ENCODE measurements at places on chromosomes 6 and 20. TPM values are rescaled to one million over a fixed set of nuclear protein-coding genes. Genes with fewer than 3 reads are reported as not detected.

DNA sequence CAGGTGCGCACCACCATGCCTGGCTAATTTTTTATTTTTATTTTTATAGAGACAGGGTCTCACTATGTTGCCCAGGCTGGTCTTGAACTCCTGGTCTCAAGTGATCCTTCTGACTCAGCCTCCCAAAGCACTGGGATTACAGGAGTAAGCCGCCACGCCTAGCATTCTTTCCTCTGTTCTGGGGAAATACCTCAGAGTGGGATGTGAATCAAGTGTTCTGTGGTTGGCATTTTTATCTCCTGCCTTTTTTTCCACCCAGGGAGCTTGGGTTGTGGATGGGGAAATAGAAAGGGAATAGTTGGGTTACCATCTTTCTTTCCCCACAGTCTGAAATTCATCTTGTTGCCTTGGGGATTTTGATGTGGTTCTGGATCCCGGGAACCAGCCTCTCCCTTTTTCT is 24.1 kb downstream of the TFAP2C start:
- ATAC-seq, result no peak

DNA sequence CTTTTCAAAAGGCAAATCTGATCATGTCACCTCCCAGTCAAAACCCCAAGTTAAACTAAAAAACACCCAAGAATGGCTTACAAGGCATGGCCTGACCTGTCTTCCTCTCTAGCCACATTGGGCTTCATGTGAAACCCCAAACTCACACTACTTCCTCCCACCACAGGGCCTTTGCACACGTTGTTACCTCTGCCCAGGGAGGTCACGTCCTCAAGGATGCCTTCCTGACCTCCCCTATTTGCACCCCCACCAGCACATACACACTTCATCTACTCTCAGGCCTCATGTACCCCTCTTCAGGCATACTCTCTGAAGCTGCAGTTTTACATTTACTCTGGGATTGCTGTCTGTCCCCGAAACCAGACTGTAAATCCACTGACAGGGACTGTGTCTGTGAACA is 6.1 kb downstream of the EZR start:
- no peak for ATAC-seq

- no peak for ATAC-seq
Measured at GRCh38 chr6:152316024-152316423, 321.1 kb downstream of the SYNE1 start.

- no peak for ATAC-seq
Measured at GRCh38 chr6:12543953-12544352, 172.6 kb upstream of the PHACTR1 start.

MLIP gene
- total RNA-seq, result 0.66 TPM

B3GAT2 gene
- total RNA-seq, result 1.0 TPM

- ATAC-seq, result no peak
Measured at GRCh38 chr20:8601542-8601912, 467.4 kb upstream of the PLCB4 start.

DNA sequence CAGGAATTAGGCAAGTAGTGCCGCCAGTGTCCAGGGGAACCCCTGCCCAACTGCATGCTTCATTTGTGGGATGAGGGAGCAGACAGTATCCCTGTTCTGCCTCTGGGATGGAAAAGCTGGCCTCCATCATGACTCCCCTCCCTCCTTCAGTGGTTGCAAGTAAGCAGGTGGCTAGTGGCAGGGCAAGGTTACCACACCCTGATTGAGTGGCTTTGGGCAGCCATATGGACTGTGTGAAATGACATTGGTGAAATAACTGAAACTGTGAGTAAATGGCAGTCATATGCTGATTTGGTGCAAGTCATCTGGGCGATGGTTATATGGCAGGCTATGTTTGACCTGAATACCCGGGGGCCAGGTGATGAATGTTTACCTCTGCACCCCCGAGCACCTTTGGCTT is 33.0 kb downstream of the HDDC2 start:
- ATAC-seq, result no peak

SPINT4 gene
- total RNA-seq, result not detected

GRCh38 chr20:61340157-61340556 is 88.1 kb downstream of the CDH4 start:
- no peak for ATAC-seq

DNA sequence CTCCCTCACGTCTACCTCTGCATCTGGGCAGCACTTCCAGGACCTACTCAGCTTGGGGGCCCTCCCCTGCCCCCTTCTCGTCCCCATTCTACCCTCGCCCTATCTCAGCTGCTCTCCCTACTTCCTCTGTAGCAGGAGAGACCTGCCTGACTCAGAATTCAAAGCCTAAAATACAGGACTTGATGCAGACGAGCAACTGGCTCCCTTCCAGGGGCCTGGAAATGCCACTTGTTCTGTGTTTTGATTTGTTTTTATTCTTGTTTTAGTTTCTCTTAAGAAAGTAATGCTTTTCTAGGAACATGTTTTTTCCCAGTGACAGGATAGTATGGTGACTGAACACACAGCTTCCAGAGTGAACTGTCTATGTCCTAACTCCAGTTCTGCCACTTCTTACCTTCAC is 320.4 kb upstream of the CDH4 start:
- no peak for ATAC-seq

DNA sequence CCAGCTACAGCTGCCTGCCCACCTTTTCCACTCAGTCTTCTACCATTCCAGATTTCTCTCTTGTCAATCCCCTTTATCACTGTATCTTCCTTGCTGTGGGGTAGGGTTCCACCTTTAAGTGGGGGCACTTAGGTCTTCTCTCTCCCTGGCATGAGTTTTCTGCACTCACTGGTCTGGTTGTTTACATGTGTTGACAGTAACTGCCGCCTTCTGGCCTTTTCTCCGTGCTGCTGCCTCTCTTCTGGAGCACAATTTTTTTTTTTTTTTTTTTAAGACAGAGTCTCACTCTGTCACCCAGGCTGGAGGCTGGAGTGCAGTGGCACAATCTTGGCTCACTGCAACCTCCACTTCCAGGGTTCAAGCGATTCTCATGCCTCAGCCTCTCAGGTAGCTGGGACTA is 12.0 kb downstream of the RNF114 start:
- ATAC-seq, result no peak

DNA sequence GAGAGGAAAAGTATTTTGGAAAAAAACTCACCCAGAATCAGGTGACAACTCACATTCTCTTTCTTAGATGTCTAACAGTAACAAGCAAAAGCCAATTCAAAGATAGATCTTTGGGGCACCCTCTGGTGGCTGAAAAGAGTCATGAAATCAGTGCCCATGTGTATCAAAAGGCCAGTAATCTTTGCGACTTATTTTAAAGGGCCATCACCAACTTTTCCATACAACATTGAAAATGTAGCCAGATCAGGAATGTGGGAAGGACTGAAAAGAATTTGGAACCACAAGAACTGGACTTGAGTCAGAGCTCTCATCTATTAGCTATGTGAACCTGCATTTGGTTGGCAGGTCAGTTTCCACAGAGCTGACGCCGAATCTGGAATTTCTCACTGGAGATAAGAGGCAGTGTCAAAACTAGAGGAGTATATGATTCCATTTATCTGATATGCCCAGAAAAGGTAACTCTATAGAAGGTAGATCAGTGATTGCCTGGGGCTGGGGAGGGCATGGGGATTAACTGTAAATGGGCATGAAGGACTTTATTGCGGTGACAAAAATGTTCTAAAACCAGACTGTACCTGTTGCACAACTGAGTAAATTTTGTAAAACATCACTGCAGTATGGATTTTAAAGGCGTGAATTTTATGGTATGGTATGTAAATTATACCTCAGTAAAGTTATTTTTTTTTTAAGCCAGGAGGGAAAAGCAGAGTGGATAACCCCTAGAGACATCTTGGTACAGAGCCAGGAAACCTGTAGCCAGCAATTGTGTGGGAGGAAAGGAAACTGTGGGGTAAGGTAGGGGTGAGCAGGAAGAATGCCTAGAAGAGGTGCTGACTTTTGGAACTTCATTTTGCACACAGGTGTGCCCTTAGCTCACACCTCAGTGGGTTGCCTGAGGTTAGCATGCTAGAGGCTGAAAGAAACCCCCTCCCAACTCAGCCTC is 117.1 kb upstream of the ASF1A start:
- peak; percentile 63 for ATAC-seq

- peak; percentile 89 for ATAC-seq
Measured at GRCh38 chr20:52191132-52191915, at the start of gene ZFP64. Gene ZFP64, minus strand, starts transcription at chr20:52191779. Its CDS starts 143 bp downstream, at chr20:52191636.

GRCh38 chr6:13425943-13426931 is 61.2 kb downstream of the GFOD1 start:
- no peak for ATAC-seq

DNA sequence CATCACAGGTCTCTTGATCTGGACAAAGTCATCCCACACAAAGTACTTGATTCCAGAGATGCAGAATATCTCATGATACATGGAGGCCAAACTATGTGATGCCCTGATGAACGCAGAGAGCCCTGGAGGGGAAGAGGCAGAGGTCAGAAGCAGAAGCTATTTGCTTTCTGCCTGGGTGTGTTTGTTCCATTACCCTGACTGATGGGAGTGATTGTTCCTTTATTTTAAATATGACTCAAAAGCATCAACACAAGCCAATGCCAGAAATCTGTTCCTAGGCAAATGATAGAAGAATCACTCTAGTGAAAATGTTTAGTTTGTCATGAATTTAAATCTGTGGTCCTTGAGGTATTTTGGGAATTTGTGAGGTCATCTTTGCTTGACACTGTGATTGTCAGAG is 54.7 kb upstream of the GGTLC1 start:
- peak; percentile 23 for ATAC-seq

CHRNA4 gene
- total RNA-seq, result 15.7 TPM

SLC17A3 gene
- total RNA-seq, result not detected

PROKR2 gene
- total RNA-seq, result not detected

FKBP1C gene
- 0.25 TPM for total RNA-seq

DDX43 gene
- not detected for total RNA-seq

REM1 gene
- total RNA-seq, result 0.11 TPM

DNA sequence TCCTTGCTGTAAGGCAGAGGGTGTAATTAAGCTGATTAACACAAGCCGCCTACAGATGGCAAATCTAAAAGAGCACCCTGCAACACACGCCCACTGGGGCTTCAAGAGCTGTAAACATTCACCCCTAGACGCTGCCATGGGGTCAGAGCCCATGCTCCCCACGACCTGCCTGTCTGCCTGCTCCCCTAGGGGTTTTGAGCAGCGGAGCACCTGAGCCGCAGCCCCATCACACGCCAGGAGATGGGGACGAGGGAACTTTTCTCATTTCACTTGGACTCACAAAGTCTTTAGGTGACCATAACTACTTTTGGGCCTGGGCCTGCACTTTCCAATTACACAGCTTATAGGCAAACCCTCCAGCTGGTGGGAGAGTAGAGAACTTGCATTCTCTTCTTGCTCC is 99.0 kb upstream of the SOX4 start:
- no peak for ATAC-seq

- ATAC-seq, result no peak
Measured at GRCh38 chr20:23021541-23021940, 13.6 kb upstream of the SSTR4 start.

- no peak for ATAC-seq
Measured at GRCh38 chr6:82863781-82864180, 201.9 kb downstream of the UBE3D start.

DNA sequence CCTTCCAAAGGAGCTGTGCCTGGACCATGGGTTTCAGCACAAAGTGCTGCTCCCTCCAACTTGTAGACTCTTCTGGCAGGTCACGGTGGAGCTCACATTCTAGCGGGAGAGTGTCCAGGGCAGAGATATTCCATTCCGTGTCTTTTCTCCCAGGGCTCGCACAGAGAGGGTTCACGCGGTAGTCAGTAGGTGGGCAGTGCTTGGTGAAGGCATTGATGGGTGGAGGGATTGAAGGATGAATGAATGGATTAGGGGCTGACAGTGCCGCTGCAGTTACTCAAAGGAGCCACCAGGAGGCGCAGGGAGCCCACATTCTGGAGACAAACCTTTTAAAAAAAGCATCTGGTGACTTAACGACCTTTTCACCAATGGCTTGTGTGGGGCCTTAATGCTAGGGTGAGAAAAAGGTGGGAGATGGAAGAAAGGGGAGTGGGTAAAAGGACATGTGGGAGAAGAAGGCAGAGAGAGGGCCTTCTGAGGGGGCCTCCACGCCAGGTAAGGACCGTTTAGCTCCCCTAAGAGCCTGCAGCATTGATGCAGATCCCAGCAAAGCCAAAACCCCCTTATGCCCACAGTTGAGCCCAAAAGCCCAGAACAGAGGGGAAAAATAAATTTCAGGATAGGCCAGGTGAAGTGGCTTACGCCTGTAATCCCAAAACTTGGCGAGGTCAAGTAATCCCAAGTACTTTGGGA is 17.5 kb upstream of the FAM110A start:
- ATAC-seq, result peak; percentile 54

EDN3 gene
- 7.3 TPM for total RNA-seq

- no peak for ATAC-seq
Measured at GRCh38 chr6:107244742-107245480, 129.6 kb upstream of the BEND3 start.

CNR1 gene
- 0.77 TPM for total RNA-seq

CGAS gene
- not detected for total RNA-seq

- ATAC-seq, result no peak
Measured at GRCh38 chr20:57170343-57170742, 96.1 kb downstream of the BMP7 start.

GRCh38 chr6:35547676-35548075 is 35.0 kb upstream of the TULP1 start:
- ATAC-seq, result no peak

GRCh38 chr6:4864519-4864918 is 88.3 kb downstream of the CDYL start:
- ATAC-seq, result no peak

DNA sequence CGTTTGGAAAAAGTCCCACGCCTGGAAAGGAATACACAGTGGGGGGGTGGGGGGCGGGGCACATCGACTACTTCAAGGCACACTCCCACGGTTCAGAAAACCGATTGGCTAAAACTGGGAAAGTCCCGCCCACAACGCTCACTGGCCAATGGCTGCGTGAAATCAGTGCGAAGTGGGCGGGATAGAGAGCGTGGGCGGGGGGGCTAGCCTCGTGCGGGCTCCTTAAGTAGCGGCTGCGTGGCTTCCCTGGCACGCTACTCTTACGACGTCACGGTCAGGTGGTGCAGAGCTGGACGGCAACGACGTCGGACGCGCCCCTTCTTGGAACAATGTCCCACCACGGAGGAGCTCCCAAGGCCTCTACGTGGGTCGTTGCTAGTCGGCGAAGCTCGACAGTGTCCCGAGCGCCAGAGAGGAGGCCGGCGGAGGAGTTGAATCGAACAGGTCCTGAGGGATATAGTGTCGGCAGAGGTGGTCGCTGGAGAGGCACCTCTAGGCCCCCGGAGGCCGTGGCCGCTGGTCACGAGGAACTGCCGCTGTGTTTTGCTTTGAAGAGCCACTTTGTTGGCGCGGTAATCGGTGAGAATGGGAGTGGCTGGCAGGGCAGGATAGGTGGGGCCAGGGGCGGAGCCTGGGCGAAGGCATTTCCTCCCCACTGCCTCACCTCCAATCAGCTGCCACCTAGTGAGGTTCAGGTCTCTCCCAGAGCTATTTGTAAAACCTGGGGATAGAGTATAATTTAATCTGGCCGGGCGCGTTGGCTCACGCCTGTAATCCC is at the start of gene DDX43:
Gene DDX43 (plus strand): TSS at position 252 of the 778 bp plus-strand sequence. CDS start 78 bp downstream, at position 330.
- ATAC-seq, result no peak

- ATAC-seq, result no peak
Measured at GRCh38 chr6:133741375-133741861, 147.5 kb upstream of the TCF21 start.

ERGIC3 gene
- total RNA-seq, result 278 TPM
